T-cell (primary cell): ENCODE measurements at places on chromosomes 3 and 15.

GRCh38 chr3:45321607-45322391, 66.6 kb upstream of the LARS2 start:
- DNase-seq = no peak

DNA sequence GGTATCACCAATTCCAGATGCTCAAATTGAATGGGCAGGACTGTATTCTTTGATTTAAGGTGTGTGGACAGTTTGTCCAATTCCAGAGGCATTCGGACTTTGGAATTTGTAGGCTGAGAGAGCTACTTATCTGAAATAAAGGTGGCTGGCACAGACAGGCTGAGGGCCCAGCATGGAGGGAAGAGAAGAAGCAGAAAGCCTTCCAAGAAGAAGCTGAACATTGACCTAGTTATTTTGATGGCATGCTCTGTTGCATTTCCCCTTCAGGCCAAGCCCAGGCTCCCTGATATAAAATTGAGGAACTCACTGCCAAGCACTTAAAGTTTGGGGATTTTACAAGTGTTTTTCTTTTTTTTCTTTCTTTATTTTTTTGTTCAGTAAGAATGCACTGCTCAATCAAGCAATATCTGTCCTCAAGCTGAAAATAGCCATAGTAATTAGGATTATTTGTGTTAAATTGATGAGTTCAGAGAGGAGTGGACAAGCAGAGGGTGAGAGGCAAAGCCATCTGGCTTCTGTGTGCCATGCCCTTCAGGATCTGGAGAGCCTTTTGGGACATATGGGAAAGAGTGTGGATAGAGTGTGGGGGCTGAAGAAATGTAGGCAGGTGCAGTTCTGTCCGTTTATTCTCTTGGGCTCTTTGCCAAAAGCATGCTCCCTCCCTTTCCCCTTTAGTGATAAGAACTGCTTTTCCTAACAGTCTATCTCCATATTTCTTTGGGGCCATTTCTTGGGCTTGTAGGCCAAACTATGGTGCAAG, 148.9 kb downstream of the OXSM start:
- no peak for DNase-seq

DNA sequence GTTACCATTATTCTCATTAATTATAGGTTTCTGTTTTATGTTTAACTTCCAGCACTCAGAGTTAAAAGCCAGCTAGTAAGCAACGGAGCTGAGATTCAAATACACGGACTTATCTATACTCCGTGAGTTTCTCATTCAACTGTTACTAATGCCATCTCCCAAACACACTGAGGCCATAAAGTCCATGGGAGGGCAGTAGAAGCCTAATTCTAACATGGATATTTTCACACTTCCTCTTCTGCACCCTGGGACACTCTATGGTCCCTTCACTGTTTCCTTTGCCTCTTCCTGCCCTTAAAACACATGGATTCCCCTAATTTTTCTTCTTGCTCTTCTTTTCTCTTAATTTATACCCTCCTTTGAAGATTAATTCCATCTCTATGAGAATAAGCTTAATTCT, 245.0 kb downstream of the KLF13 start:
- DNase-seq = no peak

DNA sequence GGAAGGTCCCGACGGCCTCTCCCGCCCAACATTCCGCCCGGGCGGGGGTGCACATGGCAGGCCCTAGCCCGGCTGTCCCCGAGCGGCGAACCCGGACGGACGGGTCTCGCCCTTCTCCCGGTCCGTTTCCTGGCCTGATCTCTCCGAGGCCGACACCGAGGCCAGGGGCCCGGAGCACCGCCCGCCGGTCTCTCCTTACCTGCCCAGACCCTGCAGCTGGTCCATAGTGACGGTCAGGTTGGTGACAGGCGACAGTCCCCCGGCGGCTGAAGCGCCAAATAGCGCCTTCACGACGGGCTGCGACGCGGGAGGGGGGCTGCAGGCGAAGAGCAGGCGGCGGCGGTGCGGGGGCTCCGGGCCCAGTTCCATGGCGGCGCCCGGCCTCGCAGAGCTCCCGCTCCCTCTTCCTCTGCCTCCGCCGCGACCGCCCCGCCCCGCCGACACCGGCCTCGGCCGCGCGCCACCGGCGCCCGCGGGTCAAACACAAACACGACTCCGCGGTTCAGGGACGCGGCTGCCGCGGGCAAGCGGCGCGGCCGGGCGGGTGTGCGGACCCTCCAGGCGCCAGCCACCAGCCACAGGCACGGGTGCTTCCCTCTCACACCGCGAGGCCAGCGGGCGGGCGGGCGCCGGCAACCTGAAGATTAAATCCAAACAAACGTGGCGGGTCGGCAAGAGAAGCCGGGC, 495 bp downstream of the CDC25A start:
- no peak for DNase-seq

- DNase-seq = peak; percentile 31
These were observed 87.2 kb downstream of the TGFBR2 start for GRCh38 chr3:30693470-30694120.

GRCh38 chr15:74906067-74906449, 593 bp downstream of the FAM219B start:
- peak; percentile 11 for DNase-seq

- DNase-seq = no peak
These were observed 162.4 kb upstream of the CGNL1 start for GRCh38 chr15:57213862-57214261.

DNA sequence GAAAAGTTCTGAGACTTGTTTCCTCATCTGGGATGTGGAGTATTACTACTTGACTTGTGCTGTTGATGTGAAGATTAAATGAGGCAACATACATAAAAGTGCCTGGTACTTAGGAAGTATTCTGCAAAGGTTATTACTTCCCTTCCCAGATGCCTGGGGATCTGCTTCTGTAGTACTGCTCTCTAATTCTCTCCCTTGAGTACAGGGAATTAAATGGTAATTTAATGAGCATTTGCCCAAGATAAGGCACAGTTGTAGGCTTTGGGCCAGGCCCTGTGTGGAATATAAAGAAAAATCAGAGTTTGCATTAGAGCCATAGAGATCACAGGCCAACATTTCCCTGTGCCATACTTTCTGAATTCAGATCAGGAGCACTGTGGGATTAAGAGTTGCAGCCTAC, 84.4 kb downstream of the LARS2 start:
- DNase-seq = no peak

DNA sequence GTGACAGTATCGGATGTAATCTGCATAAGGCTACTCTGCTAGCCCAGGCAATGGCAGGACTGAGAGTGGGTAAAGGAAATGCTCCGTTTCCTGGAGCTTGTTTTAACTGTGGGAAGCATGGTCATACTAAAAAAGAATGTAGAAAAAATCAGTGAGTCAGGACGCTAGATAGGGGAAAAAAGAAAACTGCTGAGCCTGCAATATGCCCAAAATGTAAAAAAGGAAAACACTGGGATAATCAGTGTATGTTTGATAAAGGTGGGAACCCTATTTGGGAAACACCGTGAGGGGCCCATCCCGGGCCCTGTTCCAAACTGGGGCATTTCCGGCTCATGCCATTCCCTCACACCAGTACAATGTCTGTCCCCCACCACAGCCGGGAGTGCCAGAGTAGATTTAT, 775.8 kb downstream of the ZPLD1 start:
- no peak for DNase-seq

DNA sequence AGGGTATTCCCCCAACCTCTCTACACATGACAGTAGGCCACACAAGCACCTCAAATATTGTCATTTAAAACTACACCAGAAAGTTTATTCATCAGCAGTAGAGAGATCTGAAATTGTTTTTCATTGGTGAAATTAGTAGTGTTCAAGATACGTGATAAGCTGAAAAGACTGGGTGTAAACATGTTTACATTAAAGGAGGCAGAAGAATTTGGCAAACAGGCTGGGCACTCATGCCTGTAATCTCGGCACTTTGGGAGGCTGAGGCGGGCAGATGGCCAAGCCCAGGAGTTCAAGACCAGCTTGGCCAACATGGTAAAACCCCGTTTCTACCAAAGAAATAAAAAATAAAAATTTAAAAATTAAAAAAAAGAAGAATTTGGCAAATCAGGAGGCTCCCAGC, 255.6 kb downstream of the FOXP1 start:
- no peak for DNase-seq

DNA sequence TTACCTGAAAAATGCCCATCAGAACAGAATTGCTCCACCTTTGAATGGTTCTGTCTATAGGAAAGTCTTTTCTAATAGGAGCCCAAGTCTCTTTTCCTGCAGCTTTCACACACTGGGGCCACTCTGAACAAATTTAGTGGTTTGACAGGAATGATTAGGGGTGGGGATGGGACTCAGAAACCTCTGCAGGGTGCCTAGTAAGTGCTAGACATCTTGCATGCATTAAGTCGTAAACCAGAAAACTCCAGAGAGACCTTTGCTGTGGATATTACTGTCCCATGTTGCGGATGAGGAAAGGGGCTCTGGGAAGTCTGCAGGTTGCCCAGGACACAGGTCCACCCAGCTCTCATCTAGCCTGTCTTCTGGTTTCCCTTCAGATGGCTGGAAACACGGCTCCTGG, 189.7 kb downstream of the OPA1 start:
- no peak for DNase-seq

DNA sequence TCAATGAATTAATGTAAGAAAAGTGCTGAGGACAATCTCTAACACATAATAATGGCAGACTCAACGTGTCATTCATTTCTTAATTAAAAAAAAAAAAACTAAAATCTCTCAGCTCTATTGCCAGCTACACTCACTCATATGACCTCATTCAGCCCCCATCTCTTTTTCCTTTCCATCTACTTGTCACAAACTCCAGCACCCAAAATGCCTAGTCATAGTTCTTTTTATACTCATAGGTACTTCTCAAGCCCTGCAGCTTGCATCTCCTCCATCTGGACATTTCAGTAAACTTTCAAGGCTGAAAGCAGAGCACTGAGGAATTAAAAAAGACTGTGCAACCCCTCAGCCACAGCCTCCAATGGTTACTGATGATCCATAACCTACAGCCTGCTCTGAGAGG, 109.8 kb downstream of the PLCH1 start:
- DNase-seq = no peak

DNA sequence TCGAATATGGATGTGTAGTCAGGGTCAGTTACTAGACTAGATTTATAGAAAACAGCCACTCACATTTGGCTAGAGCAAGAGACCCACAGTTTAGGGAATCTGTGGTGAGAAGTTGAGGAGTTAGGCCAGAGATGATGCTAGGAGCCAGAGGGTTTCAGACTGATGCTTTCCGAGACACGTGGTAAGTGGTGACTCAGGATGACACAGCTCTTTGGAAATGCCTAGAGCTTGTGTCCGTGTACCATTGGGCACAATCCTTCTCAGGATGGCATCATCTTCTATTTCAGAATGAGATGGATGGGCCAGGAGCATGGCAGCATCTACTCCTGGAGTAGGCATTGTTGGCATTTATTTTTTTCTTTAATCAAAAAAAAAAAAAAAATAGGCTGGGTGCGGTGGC, 28.5 kb downstream of the PTPRG start:
- DNase-seq = no peak

DNA sequence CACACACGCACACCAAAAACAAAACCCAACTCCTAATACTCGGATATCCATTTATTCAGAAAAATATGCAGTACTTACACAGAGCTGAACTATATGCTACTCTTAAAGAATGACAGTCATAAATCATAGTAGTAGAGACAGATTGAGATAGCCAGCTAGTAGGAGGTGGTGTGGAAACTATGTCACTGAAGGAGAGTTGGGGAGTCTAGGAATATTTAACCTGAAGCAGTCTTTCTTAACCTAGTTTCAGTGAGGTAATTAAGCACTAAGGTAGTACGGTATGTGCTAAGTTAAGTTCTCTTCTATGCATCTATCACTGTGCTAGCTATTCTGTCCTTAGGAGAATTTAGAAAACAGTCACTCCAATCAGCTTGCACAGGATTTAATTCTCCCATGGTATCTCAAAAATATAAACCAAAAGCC, 54.2 kb downstream of the ANKRD28 start:
- DNase-seq = no peak

GRCh38 chr15:43799945-43800285, at the start of gene SERINC4:
Gene SERINC4, minus strand, starts transcription at chr15:43800220. Its CDS starts 234 bp downstream, at chr15:43799986.
- no peak for DNase-seq

GRCh38 chr3:59107856-59108815, 58.3 kb upstream of the CFAP20DC start:
- DNase-seq = no peak

DNA sequence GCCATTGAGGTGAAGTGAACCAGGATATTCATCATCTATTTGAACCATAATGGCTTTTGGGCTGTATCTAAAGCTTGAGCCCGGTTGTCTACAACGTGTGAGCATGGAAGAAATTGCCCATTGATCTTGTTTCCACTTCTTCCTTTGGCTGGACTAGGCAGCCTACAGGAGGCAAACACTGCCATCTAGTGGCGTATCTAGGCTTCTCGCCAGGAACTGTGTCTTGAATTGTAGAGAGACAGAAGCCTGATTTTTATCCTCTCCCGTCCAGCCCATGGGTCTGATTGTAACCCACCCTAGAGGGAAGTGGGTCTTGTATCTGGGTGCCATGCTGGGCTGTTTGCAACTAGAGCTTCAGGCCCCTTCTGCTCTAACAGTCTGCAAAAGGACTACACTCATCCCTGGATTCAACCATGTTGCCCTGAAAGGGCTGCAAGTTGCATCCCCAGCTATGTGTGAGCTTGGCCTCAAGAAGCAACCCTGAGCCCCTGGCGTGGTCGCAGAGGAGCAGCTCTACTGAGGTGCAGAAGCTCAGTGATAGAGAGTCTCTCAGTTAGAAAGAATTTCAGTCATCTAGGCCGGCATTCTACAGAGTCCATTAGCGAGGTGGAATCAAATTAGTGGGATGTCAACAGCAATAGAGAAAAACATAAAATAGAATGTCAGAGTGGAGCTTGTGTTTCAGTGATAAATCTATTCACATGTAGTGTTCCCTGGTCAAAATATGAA, 170.2 kb upstream of the UMPS start:
- DNase-seq = peak; percentile 30

DNA sequence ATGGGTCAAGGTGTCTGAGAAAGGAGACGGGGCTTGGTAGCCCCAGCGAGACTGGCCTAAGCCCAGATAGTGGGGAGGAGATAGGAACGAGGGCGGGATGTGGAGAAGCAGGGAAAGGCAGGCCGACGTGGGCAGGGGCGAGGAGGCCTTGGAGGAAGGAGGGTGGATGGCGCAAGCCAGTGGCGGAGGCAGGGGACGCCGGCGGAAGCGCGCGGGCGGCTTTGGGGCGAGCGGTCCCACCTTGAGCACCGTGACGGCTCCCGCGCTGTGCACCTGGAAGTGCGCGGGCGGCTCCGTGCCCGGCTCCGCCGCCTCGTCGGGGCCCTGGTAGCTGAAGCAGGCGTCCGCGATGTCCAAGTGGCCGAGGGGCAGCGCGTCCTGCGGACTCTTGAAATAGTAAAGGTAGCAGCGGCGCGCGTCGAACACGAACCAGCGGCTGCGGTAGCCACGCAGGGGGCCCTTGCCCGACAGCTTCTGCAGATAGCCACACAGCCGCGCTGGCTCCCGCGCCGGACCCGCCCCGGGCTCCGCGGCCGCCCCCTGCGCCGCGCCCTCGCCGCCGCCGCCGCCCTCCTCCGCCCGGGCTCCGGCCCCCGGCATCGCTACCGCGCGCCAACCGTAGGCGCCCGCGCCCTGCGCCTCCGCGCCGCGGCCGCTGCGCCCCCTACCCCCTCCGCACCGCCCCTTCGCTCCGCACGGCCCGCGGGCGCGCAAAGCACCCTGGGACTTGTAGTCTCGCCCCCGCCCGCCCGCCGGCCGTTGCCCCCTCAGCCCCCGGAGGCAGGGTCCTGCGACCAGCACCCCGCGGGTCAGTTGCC, at the start of gene TBC1D2B:
Gene TBC1D2B (minus strand): TSS at position 659 of the 818 bp plus-strand sequence. CDS start 59 bp downstream, at position 600.
- peak; percentile 85 for DNase-seq
